ENCODE measurements at places on chromosomes 2 and 18.

- no peak for DNase-seq
These were observed 11.1 kb downstream of the FASTKD1 start for GRCh38 chr2:169562519-169562918.

- DNase-seq, result no peak
These were observed 8.4 kb upstream of the IER3IP1 start for GRCh38 chr18:47184419-47185050.

DNA sequence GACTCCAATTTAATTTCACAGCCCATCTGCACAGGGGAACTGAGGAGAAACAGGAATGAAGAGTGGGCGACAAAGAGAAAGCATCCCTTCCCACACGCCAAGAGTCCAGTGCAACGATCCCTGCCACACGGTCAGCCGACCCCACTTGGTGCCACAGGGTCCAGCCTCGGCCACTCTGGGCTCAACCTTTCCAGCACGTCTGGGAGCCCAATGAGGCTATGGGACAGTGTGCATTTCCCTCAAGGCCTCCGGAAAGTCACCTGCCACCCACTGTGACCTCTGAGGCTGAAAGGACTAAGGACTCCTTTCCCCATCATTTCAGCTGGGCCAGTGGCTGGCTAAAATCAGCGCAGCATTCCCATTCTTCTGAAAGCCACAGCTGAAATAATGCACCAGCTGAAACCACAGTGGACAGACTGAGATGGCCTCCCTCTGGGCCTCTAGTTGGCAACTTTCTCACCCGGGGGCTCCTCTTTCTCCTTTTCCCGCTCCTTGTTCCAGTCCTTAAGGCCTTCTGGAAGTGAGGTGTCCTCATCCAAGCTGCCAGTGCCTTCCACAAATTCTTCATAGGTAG lies 21.2 kb downstream of the TUBB6 start:
- DNase-seq, result no peak

DNA sequence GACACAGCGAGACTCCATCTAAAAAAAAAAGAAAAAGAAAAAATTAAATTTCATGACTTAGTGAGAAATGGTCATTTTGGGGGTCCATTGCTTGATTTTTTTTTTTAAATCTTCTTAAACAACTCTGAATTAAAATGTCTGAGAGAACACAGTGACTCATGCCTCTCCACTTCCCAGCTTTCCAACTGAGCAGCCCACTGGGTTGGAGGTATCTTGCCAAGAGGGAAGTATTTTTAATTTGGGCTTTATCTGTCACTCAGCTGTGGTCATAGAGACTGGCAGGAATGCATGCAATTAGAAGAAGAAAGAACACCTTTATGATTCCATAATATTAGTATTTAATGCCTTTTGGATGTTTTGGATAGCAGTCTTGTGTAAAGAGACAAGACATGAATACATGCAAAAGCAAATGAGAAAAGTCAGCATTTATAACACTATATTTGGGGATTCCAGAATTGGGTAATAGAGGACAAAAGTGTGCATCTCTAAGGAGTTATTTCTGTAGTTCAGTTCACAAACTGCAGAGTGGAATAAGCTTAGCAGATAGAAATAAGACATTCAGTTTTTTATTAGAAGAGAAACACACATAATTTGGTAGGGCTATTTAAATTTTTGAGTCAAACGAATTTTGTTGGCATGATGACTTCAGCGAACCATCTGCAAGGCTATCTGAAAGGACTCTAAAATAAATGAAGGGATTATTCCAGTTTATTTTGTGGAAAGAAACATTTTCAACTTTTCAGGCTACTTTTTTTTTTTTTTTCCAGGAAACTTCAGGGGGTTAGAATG lies 254.8 kb downstream of the TGIF1 start:
- DNase-seq, result no peak

GRCh38 chr18:35494251-35495220 lies 3.2 kb downstream of the INO80C start:
- no peak for DNase-seq

GRCh38 chr2:240858321-240858720 lies 10.3 kb upstream of the AGXT start:
- DNase-seq, result peak; percentile 6

DNA sequence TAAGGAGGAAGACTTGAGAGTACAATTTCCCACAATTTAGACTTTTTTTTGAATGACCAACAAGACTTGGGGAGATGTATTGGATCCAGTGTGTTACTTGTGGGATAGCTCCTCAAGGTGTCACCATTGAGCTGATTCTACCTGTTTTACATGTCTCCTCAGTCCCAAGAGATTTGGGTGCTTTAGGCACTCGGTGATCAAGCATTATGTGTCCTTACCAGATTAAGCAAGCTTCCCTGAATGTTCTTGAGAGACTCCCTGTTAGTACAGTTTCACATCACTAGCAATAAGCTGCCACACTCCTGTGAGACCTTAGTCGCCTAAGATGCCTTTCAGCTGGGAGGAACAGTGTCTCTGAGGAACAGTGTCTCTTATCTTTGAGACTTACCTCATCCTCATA lies 384.3 kb upstream of the SYT4 start:
- no peak for DNase-seq

- DNase-seq, result no peak
These were observed 158.5 kb upstream of the REV1 start for GRCh38 chr2:99648178-99648844.

DNA sequence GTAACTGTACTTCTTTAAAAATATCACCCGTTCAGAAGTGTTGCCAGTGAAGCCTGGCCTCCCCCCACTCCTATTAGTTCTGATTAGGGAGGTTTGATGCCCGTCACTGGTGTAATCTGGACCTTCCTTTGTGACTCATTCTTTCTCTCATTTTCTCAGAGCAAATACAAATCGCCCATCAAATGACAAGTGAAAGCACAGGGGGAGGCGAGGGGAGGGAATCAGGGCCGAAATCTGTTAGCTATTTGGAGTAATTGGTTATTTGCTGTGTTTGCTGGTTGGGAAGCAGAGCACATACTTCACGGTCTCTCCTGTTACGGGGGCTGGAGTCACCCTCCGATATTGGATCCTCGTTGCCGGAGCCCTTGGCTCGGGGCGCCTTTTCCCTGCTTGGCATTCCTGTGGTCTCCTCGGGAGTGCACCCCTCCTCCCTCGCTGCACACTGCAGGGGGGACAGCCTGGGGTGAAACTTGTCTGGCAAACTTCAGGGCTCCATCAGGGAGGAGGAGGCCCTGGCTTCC lies 178.1 kb downstream of the DYSF start:
- DNase-seq, result peak; percentile 64

- no peak for DNase-seq
These were observed 458.6 kb downstream of the FBXO15 start for GRCh38 chr18:73688851-73689711.

DNA sequence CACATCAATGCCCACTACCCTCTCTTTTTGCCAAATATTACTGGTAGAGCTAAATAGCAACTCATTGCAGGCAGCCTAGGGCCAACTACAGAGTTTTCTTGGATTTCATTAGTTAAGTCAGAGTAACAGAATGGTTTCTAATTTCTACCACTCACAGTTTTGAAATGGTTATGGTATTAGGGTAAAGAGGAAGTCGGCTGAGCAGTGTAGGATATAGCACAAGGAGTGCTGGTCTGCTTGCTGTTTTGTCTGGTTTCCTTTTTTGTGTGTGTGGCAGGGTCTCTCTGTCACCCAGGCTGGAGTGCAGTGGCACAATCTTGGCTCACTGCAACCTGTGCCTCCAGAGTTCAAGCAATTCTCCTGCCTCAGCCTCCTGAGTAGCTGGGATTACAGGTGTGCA lies 289.2 kb upstream of the CCDC68 start:
- no peak for DNase-seq

DNA sequence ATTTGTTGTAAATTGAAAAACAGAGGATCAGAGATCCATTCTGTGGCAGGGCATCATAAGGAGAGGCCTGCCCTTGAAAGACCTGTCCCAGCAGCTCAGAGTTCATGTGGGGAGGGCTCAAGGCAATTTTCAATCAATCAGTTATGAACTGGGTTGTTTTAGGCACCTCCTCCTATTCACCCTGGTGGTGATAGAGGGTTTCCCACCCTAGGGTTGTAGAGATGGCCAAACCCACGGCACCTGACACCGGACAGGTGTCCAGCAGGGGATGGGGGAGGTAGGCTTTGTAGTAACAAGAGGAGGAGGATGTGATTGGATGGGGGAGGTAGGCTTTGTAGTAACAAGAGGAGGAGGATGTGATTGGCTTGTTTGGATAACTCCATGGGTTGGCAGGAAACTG lies 205.7 kb downstream of the SOCS6 start:
- DNase-seq, result no peak

DNA sequence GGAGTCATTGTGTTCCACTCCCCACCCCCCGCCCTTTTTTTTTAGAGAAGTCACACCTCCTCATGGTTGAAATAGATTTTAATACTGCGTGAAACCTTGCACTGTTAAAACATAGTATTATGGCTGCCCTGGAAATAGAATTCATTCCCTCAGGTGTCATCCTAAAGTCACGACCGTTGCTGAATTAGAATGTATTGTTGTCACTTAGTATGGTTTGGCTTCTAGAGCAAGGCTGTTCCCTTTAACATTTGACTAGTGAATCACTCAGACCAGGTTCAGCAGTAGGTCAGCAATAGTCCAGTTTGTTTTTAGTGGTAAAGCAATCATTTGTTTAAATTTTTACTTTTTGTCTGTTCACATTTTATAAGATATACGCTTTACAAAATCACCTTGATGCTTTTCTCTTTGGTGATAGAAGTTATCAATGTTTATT lies 1.2 kb downstream of the BABAM2 start:
- DNase-seq, result no peak

- no peak for DNase-seq
These were observed 12.0 kb downstream of the AMMECR1L start for GRCh38 chr2:127873707-127874303.

DNA sequence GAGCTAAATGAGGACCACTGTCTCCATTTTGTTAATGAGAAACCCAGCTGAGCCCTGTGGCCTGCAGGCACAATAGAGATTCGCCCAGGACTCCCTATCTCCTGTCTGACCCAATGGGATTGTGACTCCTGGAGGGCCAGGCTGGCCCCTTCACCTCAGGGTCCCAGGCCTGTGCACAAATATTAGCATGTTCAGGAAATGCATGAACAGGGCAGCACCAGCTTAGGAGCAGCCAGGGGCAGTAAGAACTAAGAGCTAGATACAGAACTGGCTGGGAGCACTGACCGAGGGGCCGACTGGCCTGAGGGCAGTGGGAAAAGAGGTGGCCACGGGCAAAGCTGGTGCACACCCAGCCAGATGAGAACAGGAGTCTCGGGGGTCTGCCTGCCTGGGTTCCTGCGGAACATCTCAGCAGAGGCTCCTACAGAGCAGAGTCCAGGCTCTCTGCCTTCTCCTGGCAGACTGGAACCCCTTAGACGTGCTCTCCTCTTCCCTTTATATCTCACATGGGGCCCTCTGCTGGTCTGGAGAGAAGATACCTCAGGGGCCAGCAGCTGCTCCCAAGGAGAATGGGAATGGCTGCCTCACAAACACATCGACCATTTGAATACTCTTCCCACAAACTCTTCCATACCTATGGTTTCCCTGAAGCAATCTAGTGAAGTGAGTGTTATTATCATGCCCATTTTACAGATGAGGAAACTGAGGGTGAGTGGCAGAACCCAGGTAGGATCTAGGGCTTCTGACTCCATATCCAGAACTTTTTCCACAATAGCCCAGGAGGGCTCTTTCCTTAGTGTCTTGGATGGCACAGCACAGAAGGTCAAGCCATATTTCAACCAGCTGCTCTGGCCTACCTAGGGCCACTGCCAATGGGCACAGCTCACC lies 77.6 kb upstream of the OTOF start:
- DNase-seq, result peak; percentile 31

- DNase-seq, result no peak
These were observed 125.9 kb upstream of the CYRIA start for GRCh38 chr2:16791496-16791895.

DNA sequence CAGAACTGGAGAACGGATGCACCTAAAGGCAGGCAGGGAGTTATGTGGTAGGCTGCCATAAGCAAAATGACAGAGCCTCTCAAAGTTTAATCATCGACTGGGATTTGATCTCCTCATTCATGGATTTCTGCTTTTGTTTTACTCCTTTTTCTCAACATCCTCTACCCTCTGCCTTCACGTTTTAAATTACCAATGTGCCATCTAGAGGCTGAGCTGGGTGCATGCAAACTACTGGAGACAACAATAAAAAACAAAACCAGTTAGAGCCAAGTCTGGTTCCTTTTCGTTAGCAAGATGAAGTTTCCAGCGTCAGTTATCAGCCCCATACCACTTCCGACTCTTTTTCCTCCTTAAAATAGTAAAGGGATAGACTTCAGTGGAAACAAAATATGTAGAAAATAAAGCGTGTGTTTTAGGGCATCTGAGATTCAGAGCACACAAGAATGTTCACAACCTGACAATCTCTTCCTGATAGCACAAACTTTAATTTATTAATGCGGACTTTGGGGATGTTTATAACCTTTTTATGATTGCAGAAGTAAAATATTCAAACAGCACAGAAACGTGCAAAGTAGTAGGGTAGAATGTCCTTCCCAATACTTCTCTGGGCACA lies 117.0 kb downstream of the LAMA1 start:
- no peak for DNase-seq

DNA sequence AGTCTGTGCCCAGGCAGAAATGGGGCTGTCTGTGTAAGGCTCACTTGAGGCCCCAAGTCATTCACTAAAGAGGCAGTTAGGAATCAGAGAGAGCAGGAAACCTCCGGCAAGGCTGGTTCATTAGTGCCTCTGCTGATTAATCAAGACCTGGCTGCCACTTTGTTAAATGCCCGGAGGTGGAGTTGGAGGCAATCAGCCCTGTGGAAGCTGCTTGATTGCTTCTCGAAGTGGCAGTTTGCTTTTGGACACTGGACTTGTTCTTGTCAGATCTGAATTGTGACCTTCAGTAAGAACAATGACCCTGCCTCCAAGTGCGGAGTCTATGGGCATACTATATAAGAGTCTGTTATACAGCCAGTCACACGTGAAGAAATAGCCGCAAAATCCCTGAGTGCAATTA lies 183.9 kb upstream of the LINC00305 start:
- no peak for DNase-seq

DNA sequence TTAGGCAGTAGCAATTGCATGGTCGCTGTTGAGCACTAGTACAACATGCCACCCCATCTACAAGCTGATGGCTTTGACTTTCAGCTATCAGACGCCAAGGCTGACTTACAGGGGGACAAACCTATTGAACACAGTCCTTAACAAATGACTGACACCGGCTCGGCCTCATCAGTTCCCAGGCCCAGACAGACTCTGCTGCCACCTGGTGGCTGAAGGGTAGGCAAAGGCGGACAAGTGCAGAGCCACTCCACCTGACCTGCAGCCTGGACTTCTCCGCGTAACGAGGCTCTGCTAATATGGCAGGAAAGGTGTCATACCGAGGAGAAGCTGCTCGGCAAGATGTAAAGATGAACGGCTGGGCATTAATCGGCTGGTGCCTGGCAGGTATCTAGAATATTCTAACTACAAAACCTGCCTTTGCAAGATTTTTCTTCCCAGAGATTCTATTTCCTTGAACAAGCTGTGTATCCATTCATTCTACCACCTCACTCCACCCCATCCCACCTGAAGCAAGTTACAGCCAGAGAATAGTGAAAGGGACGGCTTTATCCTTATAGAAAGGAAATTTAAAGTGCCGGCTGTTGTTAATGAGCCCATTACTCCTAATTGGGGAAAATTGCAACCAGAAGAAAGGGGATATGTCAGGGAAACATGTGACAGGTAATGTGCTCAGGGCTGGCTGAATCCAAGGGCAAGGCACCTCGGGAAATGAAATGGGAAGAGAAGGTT lies 67.4 kb downstream of the STEAP3 start:
- DNase-seq, result no peak

Data from right forelimb (tissue), 1 donor.